Ureter (tissue), 1 donor: ENCODE measurements at places on chromosomes 5 and 9.

DNA sequence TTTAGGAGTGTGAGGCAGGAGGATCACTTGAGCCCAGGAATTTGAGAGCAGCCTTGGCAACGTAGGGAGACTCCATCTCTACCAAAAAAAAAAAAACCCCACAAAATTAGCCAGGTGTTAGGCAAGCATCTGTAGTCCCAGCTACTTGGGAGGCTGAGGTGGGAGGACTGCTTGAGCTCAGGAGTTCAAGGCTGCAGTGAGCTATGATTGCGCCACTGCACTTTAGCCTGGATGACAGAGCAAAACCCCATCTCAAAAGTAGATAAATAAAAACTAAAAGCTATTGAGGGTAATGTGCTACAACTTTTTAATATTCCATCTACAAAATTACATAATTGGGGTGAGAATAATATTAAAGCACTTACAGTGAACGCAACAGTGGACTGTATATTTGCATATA lies 5.9 kb downstream of the BDP1 start:
- DNase-seq, result no peak

GRCh38 chr5:92081958-92082712 lies 699.0 kb upstream of the ARRDC3 start:
- no peak for DNase-seq

GRCh38 chr5:143932584-143932983 lies 120.6 kb downstream of the HMHB1 start:
- DNase-seq, result no peak

DNA sequence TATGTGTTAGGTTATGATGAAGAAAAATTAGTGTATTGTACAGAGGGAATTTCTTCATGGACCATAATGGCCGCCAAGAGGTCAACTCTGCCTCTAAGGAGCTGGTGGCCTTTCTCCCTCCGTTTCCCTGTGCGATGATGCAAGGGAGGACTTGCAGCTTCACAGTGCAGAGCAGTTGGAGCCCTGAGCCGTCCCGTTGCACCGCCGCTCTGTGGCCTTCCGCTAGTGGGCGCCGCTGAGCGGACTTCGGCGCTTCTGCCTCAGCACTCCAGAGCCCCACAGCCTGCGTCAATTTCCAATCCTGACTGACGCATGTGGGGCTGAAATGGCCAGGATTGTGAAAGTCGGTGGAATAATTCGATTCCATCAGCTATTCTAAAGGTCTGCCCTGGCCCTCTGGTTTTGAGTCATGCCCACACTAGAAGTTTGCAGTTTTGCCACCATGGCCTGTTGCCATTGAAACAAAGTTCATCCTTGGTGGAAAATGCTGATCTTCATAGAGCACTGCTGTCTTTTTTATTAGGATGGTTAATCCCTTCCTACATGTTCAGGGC lies 22.7 kb upstream of the LECT2 start:
- peak; percentile 59 for DNase-seq

DNA sequence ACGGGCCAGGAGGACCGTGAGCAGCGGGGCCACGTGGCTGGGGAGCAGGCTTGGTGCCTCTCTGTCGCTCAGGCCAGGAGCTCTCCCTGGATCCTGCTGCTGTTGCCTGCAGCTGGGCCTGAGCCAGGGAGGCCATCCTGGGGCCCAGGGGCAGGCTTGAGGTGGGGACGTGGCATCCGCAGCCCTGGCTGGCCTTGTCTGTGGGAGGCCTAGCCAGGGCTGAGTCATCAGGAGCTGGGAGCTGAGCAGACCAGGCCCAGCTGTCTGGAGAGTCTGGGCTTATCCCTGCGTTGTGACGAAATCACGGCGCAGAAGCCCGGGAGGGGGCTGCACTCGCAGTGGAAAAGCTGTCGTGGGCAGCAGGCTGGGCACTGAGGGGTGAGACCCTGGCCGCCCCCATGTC lies 138.8 kb upstream of the COL5A1 start:
- no peak for DNase-seq

DNA sequence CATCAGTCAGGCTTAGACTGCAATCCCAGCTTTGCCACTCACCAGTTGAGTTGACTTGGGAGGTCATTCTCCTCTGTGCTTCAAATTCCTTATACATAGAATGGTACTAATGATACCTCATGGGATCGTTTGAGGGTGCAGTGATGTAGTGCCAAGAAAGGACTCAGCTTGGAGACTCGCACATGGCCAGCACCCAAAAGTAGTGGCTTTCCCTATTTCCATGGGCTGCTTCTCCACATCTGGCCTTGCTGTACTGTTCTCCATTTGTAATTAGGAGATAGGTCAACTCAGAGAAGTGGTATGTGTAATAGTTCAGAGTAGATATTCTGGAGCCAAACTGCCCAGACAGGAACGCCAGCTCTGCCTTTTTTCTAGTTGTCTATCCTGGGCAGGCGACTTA lies 5.5 kb downstream of the CCL19 start:
- no peak for DNase-seq

DNA sequence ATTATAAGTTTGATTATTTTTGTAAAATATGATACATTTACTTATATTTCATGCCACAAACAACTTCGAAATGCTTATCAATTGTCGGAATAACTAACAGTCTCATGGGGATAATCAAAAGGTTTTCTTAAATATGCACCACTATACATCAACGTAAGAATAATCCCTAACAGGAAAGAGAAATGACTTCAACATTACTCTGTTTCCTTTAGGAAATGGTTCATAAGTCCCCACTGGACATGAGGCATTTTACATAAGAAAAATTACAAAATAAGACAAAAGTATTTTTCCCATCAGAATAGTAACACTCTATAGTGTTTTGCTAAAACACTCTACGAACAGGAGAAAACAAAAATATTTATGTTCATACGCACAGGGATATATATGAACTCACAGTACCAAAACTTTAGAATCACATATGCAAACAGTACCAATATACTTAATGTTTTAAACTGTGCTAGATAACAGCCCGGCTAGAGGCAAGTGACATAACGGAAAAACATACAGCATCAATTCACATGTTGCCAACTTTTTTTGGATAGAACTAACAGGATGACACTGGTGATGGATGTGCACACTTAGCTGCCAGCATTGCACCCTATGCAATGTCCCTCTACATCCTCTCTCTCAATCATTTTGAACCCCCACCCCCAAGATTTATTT lies 120.5 kb downstream of the NFIB start:
- no peak for DNase-seq

DNA sequence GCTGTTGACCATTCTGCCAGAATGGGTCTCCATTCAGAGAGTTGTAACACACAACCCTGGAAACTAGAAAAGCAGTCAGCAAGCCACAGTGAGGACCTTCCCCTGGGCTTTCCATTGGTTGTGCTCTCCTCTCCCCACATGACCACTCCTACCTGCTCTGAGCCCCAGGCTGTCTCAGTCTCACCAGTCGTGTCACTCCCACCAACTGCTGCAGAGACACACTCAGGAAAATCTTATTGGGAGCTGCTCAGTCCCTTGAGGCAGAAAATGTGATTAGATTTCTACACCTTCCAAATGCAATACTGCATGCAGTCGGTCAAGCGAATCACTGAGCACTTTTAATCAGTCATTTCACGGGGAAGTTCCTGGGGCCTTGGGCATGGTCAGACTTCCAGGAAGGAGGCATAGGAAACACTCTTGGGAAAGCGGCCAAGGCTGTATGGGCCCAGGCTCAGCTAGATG lies 284.2 kb upstream of the NMUR2 start:
- DNase-seq, result no peak

DNA sequence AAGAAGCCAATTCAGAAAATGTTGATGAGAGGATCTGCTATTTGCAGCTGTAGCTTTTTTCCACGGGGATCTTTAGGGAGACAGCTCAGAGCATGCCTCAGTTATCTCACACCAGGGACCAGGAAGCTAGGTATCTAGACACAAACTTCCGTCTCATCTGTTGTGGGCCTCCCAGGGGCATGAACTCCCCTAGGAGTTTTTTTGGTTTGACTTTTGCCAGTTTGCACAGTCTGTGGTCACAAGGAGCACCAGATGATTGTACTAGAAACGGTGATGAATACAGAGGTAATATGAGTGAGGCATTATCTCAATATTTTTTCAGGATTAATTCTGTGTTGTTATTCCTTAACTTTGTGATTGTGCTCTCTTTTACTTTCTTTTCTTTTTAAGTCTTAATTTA lies 533.2 kb upstream of the SEMA6A start:
- no peak for DNase-seq

DNA sequence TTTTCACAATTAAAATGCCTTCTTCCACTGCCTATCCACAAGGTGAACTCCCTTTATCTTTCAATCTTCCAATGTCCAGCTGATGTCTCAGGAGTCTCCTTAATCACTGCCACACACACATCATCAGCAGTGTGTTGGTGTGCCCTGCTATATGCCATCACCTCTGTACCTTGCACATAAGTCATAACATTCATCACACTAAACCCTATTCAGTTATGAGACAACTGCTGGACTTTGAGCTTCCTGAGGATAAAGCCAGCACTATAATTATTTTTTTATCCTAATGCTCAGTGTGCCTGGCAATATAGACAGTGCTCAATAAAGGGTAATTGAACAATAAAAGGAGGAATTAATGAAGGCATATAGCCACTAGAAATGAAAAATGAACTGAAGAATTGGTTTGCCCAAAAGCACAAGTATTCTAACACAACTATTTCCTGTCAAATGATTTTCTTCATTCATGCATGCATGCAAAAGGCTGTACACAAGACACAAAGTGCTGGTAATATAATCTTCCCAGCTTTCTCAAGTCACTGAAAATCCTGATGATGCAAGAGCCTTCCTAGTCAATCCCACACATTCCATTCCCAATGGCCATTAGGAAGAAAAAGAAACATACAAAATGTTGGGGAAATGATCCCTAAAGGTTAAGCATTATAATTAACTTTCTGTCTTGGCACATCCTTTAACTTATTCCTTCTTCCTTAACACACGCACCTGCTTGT lies 32.4 kb downstream of the LPAR1 start:
- DNase-seq, result no peak

DNA sequence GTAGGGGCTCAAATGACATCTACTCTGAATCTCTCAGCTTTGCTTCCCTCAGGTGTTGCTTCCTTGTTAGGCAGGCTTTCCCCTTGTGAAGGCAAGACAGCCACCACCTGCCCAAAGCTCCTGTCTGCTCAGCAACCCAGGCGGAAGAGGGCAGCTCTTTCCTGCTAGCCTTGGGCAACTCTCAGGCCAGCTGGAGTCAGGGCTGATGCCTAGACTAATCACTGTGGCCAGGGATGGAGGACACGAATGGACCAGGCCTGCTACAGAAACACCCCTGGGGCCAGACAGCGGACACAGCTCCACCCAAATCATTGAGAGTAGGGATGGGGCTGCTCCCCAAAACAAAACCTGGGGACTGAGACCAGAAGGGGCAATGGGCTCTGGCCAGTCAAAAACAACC lies 138.0 kb downstream of the MTX3 start:
- DNase-seq, result no peak

GRCh38 chr5:33969572-33970452 lies 14.7 kb downstream of the SLC45A2 start:
- no peak for DNase-seq

DNA sequence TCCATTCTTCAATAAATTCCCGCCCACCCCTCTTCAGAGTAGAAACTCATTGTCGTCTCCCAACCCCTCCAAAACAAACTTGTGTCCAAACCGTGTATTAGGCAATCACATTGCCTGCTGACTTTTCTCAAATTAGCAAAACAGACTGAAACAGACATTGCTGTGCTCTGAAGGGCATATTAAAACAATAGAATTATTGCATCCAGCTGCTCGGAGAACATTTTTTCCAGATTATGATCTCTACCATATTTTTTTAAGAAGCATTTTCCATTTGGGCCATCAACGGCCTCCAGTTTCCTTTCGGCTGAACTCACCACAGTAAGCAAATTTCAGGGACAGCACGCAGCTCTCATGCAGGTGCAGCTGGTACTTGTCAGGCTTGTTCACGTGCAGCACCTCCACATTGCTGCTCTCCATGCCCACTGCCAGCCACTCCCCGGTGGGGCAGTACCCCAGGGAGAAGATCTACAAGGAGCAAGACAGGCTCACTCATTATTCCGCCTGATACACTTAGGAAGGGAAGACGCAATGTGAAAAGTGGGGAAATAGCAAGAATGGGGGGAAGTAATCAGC lies 104.1 kb downstream of the TLE1 start:
- DNase-seq, result no peak

GRCh38 chr5:53298841-53299240 lies 181.6 kb upstream of the FST start:
- no peak for DNase-seq

DNA sequence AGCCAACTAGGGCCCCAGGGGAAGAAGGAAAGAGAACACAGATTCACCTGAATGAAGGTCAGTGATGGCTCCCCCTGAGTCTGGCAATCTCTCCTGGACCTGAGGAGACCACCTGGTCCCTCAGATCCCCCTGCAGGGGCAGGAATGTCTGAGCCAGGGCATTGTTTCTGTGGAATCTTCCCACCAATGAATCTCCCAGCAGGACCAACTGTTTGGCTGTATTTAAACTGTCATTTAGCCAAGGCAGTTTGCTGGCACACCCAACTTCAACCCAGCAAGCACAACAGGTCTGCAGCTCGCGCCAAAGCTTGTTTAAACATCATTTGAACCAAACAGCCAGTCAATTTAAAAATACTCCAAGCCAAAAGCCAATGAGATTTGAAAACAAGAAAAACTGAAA lies 92.6 kb downstream of the SH3TC2 start:
- DNase-seq, result peak; percentile 52

DNA sequence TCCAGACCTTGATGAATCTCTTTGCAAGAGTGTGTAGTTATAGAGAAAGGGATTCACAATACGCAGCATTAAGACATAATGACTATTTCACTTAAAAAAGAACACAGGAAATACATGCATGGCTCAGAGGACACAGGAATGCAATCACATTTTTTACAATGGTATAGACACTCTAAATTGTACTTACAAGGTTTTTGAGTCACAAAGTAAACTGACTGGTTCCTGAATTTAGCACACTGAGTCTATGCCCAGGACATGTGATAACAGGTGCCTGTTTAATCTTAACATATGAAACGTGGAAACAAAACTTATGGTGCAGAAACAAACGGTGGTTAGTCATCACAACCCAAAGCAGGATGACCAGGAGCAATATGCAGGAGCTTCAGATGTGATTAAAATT lies 6.7 kb downstream of the EPB41L4A start:
- DNase-seq, result no peak

- no peak for DNase-seq
These were observed 74.8 kb upstream of the RXRA start for GRCh38 chr9:134251296-134252069.

GRCh38 chr5:7857926-7858632 lies 7.1 kb upstream of the CFAP90 start:
- DNase-seq, result no peak

GRCh38 chr5:171629628-171630349 lies 155.8 kb upstream of the SMIM23 start:
- DNase-seq, result peak; percentile 45

DNA sequence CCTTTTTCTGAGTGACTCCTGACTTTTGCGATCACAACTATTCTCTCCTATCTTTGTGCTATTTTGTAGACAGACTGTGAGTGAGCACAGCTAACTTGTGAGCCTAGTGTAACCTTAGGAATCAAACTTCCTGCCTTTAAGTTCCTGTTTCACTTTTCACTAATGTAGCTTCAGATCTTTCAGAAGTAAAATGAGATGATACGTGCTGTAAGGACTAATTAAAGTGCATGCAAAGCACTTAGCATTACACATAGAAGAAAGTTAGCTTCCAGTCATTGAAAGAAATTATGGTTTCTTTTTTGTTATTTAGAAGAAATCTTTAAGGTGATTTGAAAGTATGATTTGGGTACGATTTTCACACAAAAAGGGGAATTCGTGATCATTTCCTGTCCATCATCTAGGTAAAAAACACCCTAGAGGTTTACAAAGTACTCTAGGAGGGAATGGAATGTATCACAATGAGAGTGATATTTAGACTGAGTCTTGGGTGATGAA lies 122.7 kb downstream of the ST8SIA4 start:
- DNase-seq, result no peak

GRCh38 chr5:156595132-156595787 lies 254.8 kb upstream of the PPP1R2B start:
- no peak for DNase-seq
